ENCODE measurements at places on chromosomes 16 and 17. TPM values are rescaled to one million over a fixed set of nuclear protein-coding genes. Genes with fewer than 3 reads are reported as not detected.

NLE1 gene
- polyA plus RNA-seq = 18.6 TPM

DNA sequence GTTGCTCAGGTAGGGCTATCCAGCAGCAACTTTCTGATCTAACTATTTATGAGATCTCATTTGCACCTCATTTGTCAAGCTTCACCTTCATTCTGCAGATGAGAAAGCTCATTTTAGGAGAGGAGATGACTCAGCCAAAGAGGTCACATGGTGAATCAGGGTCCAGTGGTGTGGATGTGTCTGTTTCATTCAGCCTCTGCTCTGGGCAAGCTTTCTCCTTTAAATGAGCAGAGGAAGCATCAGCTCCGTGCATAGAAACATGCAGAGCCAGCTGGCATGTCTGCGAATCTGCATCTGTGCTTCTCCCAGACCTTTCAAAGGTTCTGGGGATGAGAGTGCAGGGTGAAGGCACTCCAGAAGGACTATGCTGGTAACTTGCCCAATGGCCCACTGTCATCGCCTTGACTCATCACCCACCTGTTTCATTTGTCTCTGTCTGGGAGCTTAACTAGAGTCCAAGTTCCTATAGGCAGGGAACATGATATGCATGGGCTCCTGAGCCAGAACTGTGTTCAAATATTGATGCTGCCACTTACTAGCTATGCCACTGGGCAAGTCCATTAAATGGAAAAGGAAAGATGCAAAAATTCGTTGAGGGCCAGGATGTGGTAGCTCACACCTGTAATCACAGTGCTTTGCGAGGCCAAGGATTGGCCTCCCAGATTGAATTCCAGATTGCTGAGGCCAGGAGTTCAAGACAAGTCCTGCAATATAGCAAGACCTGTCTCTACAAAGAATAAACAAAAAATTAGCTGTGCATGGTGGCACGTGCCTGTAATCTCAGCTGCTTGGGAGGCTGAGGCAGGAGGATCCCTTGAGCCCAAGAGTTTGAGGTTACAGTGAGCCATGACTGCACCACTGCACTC is 67.1 kb upstream of the NLK start:
- peak; percentile 51 for DNase-seq

GRCh38 chr17:40598619-40599467 is 33.6 kb upstream of the CCR7 start:
- DNase-seq = peak; percentile 37

DNA sequence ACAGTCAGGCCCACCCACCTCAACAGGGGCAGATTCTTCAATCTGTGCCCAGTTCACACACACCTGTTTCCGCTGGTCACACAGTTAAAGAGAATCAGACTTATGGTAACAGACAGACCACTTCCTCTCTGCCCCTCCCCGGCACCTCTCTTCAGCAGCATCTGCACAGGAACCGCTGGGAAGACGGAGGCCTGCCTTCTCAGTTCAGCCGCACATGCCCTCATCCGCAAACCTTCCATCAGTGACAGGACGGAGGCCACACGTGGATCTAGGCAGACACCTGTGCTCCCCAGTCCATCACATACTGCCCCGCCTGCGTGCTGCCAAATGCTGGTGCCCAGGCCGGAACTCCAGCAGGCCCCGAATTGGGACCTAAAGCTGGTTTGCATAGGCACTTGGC is 10.3 kb downstream of the PHB1 start:
- DNase-seq = no peak

DNA sequence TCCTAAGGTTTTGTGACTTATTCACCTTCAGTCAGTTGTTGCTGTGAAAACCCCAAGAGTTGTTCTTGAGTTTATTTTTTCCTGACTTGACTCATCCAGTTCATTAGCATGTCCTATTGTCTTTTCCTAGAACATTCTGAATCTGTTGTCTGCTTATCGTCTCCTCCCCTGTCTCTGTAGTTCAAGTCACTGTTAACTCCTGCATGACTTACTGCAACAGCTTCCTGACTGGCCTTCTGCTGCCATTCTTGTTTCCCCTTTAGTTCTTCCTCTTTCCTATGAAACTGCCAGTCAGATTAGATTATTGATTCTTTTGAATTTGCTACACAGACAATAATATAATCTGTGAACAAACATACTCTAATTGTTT is 161.5 kb downstream of the FTO start:
- no peak for DNase-seq

- DNase-seq = no peak
Measured at GRCh38 chr16:71837150-71837549, 8.6 kb upstream of the ATXN1L start.

DNA sequence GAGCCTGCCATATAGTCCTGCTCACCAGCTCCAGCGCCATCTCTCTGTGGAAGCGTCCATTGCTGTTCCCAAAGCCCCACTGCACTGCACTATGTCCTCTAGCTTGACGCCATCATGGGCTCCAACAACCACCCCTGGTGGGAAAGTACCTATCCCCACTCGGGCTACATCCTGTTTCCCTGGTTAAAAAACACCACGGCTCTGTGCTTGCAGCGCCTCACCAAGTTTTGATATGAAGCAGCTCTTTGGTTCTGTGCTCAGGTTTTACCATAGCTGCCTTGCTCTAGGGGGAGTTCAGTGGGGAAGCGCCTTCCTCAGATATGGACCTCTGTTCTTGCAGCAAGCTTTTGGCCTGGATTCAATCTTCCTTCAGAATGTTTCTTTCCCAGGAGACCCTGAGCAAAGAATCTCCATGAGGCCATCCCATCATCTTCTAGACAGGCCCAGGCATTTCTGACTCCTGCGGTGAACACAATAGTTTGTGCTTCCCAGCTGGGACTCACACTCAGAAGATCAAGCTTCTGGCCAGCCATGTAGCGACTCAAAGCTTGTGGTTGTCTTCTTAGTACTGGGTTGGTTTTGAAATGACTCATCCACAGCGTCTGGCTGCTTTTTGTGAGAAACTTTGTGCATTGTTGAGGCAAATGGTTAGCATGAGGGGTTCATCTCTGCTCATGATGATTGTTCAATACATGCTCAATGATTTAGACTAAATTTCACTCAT is 39.5 kb downstream of the DYNLRB2 start:
- peak; percentile 45 for DNase-seq

- DNase-seq = no peak
Measured at GRCh38 chr16:10578474-10579316, 1.7 kb downstream of the EMP2 start.

GRCh38 chr16:89363621-89364393 is 126.6 kb downstream of the ANKRD11 start:
- peak; percentile 86 for DNase-seq

SPNS1 gene
- 37.3 TPM for polyA plus RNA-seq

GRCh38 chr17:72297326-72298115 is 176.7 kb downstream of the SOX9 start:
- peak; percentile 69 for DNase-seq

GRCh38 chr17:2067608-2068024 is 12.7 kb downstream of the HIC1 start:
- DNase-seq = peak; percentile 56

- peak; percentile 43 for DNase-seq
Measured at GRCh38 chr17:62995377-62995885, 29.4 kb downstream of the TANC2 start.

DNA sequence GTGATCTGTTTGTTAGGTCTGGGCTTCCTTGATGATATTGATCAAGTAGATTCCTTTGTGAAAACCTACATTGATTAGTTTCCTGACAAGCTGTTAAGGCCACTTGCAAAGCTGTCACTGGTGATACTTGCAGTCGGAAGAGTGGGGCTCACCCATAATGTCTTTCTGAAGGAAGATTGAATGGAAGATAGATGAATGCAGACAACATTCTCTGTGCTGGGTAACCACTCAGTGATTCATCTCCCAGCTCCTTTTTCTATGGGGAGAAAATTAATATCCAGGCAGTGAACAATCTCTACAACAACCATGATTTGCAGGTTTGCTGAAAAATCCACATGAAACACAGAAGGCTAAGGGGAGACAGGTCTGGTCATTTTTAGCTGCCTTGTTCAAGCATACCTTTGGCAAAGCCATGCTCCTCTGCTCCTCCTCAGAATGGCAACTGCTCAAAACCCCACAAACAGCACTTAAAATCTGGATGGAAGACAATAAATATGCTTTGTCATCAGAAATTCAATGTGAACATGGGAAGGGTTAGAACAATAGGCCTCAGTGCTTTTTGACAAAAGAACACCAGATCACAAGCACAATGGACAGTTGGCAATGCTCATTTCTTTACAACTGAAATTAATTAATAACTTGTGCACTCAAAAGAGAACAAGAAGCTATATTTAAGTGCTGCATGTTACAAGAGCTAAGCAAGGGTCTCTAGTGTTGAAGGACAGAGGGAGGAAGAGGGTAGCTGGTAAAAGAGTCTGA is 495.4 kb downstream of the TOX3 start:
- no peak for DNase-seq

DNA sequence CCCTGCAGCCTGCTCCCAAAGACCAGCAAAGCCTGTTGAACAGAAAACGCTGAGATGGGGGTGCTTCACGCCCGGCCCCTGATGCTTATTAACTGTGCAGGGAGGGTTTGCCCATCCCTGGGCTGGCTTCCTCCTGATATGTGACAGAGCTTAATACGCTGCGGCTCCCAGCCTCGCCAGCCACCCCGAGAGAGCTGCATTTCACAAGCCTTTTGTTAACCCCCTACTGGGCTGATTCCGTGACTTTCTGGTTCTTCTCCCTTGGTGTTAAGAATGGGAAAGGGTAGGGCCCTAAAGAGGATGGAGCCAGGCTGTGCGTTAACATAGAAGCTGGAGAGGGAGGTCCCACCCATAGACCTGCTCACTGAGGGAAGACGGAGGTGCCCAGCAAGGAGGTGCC is 211.8 kb downstream of the ENGASE start:
- DNase-seq = no peak

DNA sequence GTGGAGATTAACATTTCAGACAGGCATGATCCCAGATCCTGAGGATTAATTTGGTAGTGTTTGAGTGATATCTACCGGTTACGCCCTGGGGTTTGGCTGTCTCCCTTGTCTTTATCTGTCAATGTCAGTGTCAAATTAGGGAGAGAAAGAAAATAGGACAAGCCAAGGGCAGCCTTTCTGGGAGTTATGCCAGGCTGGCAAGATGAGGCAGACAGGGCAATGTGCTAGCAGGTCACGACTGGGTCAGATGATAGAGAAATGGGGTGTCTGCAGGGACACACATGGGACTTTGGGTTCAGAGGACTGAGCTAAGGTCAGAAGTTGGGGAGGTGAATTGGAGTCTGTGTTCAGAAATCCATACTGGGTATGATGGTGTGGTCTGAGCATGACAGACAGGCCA is 27.4 kb upstream of the LYRM9 start:
- no peak for DNase-seq

SPATA22 gene
- 0.23 TPM for polyA plus RNA-seq

DNA sequence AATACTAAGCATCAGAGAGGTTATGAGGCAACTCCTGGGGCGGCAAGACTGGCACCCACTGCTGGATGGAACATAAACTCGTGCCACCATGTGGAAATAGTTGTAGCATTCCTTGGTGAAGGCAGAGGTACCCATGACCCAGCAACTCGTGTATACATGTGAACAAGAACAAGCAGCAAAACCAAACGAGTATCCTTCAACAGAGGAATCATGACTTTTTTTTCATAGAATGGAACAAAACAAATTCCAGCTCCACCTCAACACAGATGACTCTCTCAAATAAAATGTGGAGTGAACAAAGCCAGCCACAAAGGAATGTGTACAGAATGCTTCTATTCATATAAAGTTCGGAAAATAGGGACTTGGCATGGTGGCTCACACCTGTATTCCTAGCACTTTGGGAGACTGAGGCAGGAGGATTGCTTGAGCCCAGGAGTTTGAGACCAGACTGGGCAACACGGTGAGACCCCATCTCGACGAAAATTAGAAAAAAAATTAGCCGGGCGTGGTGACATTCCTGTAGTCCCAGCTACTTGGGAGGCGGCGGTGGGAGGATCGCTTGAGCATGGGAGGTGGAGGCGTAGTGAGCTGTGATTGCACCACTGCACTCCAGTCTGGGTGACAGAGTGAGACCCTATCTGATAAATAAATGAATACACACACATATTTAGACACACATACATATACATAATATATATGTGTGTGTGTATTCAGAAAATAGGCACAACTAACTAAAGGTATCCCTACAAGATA is 35.3 kb downstream of the B9D1 start:
- DNase-seq = peak; percentile 80

GRCh38 chr17:72008236-72008876 is 112.5 kb upstream of the SOX9 start:
- DNase-seq = peak; percentile 55

SPEM1 gene
- polyA plus RNA-seq = not detected

GRCh38 chr17:75691801-75692626 is 24.9 kb downstream of the SAP30BP start:
- no peak for DNase-seq

DNA sequence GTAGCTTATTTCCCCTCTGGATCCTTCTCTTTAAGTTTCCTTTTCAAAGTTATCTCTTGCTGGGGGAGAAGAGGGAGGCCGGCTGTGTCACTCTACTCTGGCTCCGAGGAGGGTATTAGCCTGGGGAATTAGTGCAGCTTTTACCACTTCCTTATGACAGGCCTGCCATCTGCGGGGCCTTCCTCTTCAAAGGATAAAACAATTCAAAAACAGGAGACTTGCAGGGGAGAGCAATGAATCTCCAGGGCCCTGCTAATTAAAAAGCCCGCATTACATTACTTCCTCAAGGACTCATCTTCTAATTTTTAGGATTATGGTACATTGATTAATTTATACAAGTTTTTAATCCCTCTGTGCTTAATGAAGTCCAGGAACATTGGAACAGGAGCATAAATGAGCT is 190.9 kb upstream of the CDH5 start:
- no peak for DNase-seq

TMEM132E gene
- polyA plus RNA-seq = not detected
